Purkinje cell (primary cell): ENCODE measurements at places on chromosomes 3 and 15. TPM values are rescaled to one million over a fixed set of nuclear protein-coding genes. Genes with fewer than 3 reads are reported as not detected.

Gene TMCO5A
- not detected in 2 replicates for polyA plus RNA-seq

Gene GP9
- polyA plus RNA-seq, result not detected in 2 replicates

Gene DUOX2
- not detected in 2 replicates for polyA plus RNA-seq

Gene DUOXA1
- polyA plus RNA-seq, result not detected in 2 replicates

Gene HGD
- polyA plus RNA-seq, result not detected in 2 replicates

Gene KLHL40
- polyA plus RNA-seq, result not detected in 2 replicates

Gene RETNLB
- polyA plus RNA-seq, result not detected in 2 replicates

Gene MUC20
- 2.7 and 3.4 TPM in 2 replicates for polyA plus RNA-seq

Gene WHAMM
- polyA plus RNA-seq, result 6.1 and 13.6 TPM in 2 replicates

Gene SCAANT1
- polyA plus RNA-seq, result not detected in 2 replicates

Gene ROPN1B
- polyA plus RNA-seq, result 2.8 and 3.9 TPM in 2 replicates

Gene ABHD6
- 40.2 and 53.3 TPM in 2 replicates for polyA plus RNA-seq

Gene SHC4
- polyA plus RNA-seq, result 0.06 and 2.9 TPM in 2 replicates

Gene CMTM7
- polyA plus RNA-seq, result 9.1 TPM in 1 of 2 replicates, not detected in the other

Gene GPR62
- polyA plus RNA-seq, result 0.53 TPM in 1 of 2 replicates, not detected in the other

Gene MST1R
- not detected in 2 replicates for polyA plus RNA-seq

Gene GOLGA8R
- not detected in 2 replicates for polyA plus RNA-seq

Gene EPHB1
- polyA plus RNA-seq, result 1.4 and 1.5 TPM in 2 replicates

Gene MRPS25
- 67.6 and 107 TPM in 2 replicates for polyA plus RNA-seq

Gene AGBL1
- polyA plus RNA-seq, result not detected in 2 replicates

Gene XXYLT1
- polyA plus RNA-seq, result 1.0 and 3.7 TPM in 2 replicates

Gene DHFR2
- 2.2 and 3.6 TPM in 2 replicates for polyA plus RNA-seq

Gene CACNA2D2
- polyA plus RNA-seq, result 39.3 and 63.3 TPM in 2 replicates

Gene EPHA3
- polyA plus RNA-seq, result 3.9 and 7.2 TPM in 2 replicates

Gene FBXW12
- 0.17 TPM in 1 of 2 replicates, not detected in the other for polyA plus RNA-seq

Gene CCR3
- not detected in 2 replicates for polyA plus RNA-seq

Gene LRTM1
- 0.24 TPM in 1 of 2 replicates, not detected in the other for polyA plus RNA-seq

Gene GREM1
- polyA plus RNA-seq, result 1.6 TPM in 1 of 2 replicates, not detected in the other

Gene REC114
- polyA plus RNA-seq, result not detected in 2 replicates

Gene MINAR1
- polyA plus RNA-seq, result 0.04 and 1.4 TPM in 2 replicates

Gene GPR149
- polyA plus RNA-seq, result not detected in 2 replicates

Gene CCR8
- not detected in 2 replicates for polyA plus RNA-seq

Gene ADIPOQ
- polyA plus RNA-seq, result not detected in 2 replicates

Gene KCNAB1
- 455 and 479 TPM in 2 replicates for polyA plus RNA-seq

Gene VIPR1
- 0.41 and 6.1 TPM in 2 replicates for polyA plus RNA-seq

Gene PGBD4
- polyA plus RNA-seq, result 1.9 and 2.9 TPM in 2 replicates
